ENCODE measurements at places on chromosomes 4 and X.

- no peak for DNase-seq
These were observed 65.1 kb downstream of the ARHGAP6 start for GRCh38 chrX:11600578-11600977.

DNA sequence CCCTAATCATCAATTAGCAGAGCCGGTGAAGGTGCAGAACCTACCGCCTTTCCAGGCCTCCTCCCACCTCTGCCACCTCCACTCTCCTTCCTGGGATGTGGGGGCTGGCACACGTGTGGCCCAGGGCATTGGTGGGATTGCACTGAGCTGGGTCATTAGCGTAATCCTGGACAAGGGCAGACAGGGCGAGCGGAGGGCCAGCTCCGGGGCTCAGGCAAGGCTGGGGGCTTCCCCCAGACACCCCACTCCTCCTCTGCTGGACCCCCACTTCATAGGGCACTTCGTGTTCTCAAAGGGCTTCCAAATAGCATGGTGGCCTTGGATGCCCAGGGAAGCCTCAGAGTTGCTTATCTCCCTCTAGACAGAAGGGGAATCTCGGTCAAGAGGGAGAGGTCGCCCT is 3.3 kb upstream of the OPN1LW start:
- no peak for DNase-seq

GRCh38 chrX:70166601-70167590 is 10.4 kb upstream of the DGAT2L6 start:
- no peak for DNase-seq

DNA sequence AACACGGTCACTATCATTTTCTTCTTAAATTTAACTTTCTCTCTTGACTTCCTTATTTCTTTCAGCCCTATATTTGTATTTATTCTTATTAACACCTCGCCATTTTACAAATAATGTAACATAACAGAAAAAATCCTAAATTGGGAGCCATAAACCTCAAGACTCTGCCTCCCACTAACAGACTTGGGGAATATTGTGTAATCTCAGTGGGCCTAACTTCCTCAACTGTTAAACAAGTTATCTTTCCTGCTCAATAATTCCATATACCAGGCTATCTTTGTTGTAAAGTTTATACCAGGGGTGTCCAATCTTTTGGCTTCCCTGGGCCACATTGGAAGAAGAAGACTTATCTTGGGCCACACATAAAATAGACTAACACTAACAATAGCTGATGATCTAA is 26.2 kb downstream of the PRSS12 start:
- no peak for DNase-seq

DNA sequence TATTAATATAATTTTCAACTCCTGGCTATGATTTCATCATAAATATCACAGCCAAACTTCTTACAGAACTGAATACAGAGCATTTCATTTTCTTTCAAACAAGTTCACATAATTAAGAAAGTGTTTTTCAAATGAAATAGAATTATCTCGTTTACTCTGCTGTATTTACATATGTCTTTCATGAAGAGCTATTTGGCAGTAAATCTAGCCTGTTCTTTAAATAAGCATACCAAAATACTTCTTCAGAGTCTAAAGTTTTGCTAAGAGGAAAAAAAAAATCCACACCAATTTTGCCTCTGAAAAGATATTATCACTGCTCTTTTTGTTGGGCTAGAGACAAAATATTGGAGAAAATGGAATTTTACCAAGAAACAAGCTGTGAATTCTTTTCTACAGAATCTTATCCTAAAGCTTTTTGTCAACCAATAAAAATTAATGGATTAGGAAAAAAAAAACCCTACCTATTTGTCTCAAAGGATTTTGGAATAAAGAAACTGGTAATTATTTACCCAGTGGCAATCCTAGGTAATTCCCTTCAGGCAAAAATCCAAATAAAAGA is 287.9 kb upstream of the NR3C2 start:
- DNase-seq: no peak
